ENCODE measurements at places on chromosomes 11 and 22. TPM values are rescaled to one million over a fixed set of nuclear protein-coding genes. Genes with fewer than 3 reads are reported as not detected.
A peak's percentile ranks its signal among the peaks of the same experiment; 100 is the strongest.

DNA sequence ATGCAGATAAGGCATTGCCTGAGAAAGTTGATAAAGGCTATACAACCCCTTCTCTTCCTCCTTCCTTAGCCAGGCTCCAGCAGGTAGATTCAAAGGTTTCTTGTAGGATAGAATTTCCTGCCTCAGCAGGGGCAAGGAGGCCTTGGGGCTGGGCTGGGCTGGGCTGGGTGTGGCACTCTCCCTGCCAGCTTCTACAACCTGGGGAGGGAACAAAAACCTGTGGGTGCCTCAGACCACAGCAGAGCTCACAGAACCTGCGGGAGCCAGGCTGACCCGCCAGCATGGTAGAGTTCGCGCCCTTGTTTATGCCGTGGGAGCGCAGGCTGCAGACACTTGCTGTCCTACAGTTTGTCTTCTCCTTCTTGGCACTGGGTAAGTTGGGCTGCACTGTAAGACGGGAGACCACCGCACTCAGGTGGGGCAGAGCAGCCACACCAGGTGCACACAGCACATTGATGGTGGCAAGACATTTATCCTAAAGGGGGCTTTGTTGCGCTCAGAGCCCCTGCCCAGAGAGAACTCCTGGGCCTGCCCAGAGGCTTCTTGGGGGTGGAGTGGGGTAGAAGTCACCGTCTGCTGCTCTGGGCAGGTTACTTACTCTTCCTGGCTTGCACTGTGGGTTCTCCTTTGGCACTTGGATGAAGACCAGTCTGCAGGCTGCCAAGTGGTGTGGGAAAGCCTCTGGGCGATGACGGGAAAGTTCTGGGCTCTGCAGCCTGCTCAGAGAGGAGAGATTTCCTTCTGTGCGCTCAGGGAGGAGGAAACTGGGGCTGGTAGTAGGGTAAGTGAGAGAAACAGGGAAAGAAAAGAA is at the start of gene MOGAT2:
TSS of gene MOGAT2 (plus strand) at position 231 of the 811 bp plus-strand sequence. CDS start at position 282, 51 bp downstream.
- no peak within 1 kb of the TSS for H3K27ac ChIP-seq
- no peaks in the 10 kb centered on the region for H3K4me1 ChIP-seq
- no peak for DNase-seq
- no peaks in the 10 kb centered on the region for H3K36me3 ChIP-seq
- peaks cover 17% of the 10 kb centered on the region for H3K27me3 ChIP-seq
- no peak within 1 kb of the TSS for H3K4me3 ChIP-seq

GRCh38 chr11:96189351-96189750 is 153.6 kb downstream of the MAML2 start:
- no peak overlapping the region for H3K4me3 ChIP-seq
- peak overlapping the region; percentile 16 for H3K27ac ChIP-seq
- H3K4me1 ChIP-seq: peaks cover 45% of the 10 kb centered on the region
- H3K36me3 ChIP-seq: peaks cover 4% of the 10 kb centered on the region

RHOD gene
- 190 TPM for total RNA-seq

DNA sequence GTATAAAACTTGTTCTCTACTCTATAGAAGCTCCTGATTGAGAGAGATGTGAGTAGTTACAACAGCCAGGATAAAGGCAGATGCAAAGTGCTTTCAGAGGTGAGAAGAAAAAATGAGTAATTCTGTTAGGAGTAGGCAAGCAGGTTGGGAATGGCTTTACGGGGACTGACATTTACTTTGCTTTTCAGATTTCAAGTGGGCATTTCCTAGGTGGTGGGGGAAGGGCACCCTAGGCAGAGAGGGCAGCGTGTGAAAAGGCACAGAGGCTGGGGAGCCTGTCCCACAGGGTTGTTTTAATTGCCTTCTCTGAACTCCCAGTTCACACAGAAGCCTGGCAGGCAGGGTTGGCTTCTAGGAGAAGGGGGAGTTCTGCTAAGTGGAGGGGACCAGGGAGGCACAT is 106.5 kb downstream of the NAV2 start:
- peaks cover 5% of the 10 kb centered on the region for H3K36me3 ChIP-seq
- H3K27ac ChIP-seq: no peak overlapping the region
- H3K4me1 ChIP-seq: peaks cover 6% of the 10 kb centered on the region
- DNase-seq: no peak
- no peak overlapping the region for H3K4me3 ChIP-seq

CDHR5 gene
- not detected for total RNA-seq

APOA1 gene
- not detected for total RNA-seq

CRYBB2 gene
- 0.68 TPM for total RNA-seq

DNA sequence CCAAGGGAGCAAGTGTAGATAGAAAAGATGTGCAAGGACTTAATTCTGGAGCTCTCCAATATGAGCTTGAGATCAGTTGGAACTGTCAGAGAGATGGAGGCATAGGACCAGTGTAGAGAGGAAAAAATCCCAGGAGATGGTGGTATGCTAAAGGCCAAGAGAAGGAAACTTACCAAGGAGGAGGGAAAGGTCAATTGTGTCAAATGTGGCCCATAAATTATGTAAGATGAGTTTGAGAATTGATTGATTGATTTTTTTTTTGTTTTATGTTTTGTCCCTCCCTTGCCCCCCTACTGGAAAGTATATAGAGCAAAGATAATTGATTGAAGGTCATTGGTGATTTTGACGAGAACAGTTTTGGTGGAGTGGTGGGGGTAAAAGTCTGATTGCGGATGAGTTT is 2.8 kb upstream of the USP2 start:
- no peaks in the 10 kb centered on the region for H3K4me1 ChIP-seq
- no peak for DNase-seq
- no peak overlapping the region for H3K4me3 ChIP-seq
- no peak overlapping the region for H3K27ac ChIP-seq
- no peaks in the 10 kb centered on the region for H3K36me3 ChIP-seq

GRCh38 chr11:79220171-79220570 is 220.7 kb downstream of the TENM4 start:
- H3K4me1 ChIP-seq: peaks cover 17% of the 10 kb centered on the region
- DNase-seq: no peak
- H3K36me3 ChIP-seq: peaks cover 7% of the 10 kb centered on the region
- H3K4me3 ChIP-seq: no peak overlapping the region
- H3K27me3 ChIP-seq: no peaks in the 10 kb centered on the region

KRTAP5-10 gene
- not detected for total RNA-seq

PRSS23 gene
- 13.8 TPM for total RNA-seq

DNA sequence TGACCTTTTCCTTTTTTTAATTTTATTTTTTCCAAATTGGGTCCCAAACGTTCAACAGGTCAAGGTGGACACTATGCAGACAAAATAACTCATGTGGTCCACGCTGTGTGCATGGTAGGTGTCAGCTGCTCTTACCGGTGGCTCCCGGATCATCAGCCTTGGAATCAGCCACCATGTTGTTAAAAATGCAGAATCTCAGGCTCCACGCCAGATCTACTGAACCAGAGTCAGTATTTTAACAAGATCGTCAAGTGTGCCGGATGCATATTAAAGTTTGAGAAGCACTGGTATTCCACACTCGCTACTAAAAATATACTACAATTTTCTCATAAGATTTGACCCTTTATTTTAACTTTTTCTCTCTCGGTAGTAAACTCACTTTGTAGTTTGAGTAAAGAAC is 553 bp upstream of the LDLRAD3 start:
- DNase-seq: no peak
- H3K4me3 ChIP-seq: peak overlapping the region; percentile 93
- no peaks in the 10 kb centered on the region for H3K36me3 ChIP-seq
- no peaks in the 10 kb centered on the region for H3K27me3 ChIP-seq
- H3K27ac ChIP-seq: peak overlapping the region; percentile 57
- peaks cover 31% of the 10 kb centered on the region for H3K4me1 ChIP-seq

DNA sequence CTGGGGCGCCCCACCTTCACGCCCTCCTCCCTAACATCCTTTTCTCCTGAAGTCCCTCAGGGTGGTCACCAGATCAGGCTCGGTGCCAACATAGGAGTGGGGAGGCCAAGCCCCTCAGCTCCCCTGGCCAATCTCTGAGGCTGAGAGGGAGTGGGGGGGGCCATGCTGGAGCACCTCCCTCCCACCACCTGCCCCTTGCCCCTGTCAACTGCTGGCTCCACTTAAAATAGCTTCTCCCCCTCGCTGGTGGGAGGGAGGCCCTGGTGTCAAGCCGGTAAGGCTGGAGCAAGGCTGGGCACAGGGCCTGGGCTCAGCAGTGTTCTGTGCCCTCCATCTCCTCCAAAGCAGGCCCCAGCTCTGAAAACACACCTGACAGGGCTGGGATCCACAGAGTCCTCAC is 4.9 kb downstream of the PLXNB2 start:
- H3K27me3 ChIP-seq: no peaks in the 10 kb centered on the region
- peaks cover 30% of the 10 kb centered on the region for H3K4me1 ChIP-seq
- peak overlapping the region; percentile 81 for H3K4me3 ChIP-seq
- H3K36me3 ChIP-seq: peaks cover 47% of the 10 kb centered on the region
- no peak for DNase-seq
- peak overlapping the region; percentile 87 for H3K27ac ChIP-seq

- DNase-seq: no peak
- no peak overlapping the region for H3K27ac ChIP-seq
- no peaks in the 10 kb centered on the region for H3K4me1 ChIP-seq
- H3K27me3 ChIP-seq: no peaks in the 10 kb centered on the region
- no peaks in the 10 kb centered on the region for H3K36me3 ChIP-seq
Measured at GRCh38 chr11:78325274-78325781, 92.3 kb downstream of the GAB2 start.

CAPN5 gene
- 0.49 TPM for total RNA-seq

DNA sequence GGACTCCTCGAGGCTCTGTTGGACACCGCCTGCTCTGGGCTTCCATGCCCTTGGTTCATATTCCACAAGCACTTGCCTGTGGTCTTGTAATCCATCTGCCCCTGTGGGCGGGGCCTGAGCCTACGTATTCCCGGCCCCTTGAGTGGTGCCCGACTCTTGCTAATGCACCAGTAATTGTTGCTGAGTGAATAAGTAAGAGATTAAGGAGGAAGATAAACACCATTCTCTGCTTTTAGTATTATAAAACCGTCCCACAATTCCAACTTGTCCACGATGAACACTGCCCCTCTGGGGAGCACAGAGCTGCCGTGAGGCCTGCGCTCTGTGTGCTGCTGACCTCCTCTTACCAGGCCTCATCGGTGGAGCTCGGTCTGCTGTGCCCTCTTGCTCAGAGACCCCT is 50.3 kb downstream of the MICAL2 start:
- DNase-seq: no peak
- peaks cover 31% of the 10 kb centered on the region for H3K36me3 ChIP-seq
- H3K27ac ChIP-seq: peak overlapping the region; percentile 85
- H3K4me3 ChIP-seq: no peak overlapping the region
- peaks cover 32% of the 10 kb centered on the region for H3K4me1 ChIP-seq
- H3K27me3 ChIP-seq: no peaks in the 10 kb centered on the region

DNA sequence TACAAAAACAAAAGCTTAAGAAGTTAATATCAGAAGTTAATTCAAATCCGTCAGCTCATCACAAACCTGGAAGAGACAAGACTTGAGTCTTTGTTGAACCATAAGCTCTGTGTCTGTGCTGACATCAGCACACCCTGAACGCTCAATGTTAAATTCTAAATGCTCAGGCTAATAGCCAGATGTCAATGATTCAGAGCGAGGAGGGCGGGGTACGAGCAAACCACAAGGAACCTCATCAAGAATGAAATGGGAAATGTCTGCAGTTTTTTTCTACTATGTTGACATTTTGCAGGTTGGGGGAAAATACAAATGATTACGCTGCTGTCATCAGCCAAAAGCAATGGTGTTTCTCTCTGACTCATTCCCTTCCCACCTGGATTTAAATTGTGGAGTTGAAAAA is 1057.2 kb downstream of the NTM start:
- H3K27me3 ChIP-seq: no peaks in the 10 kb centered on the region
- no peak for DNase-seq
- no peak overlapping the region for H3K4me3 ChIP-seq
- H3K27ac ChIP-seq: no peak overlapping the region

GRCh38 chr11:20406484-20406883 is 19.0 kb downstream of the PRMT3 start:
- no peak for DNase-seq
- peaks cover 57% of the 10 kb centered on the region for H3K36me3 ChIP-seq
- no peak overlapping the region for H3K27ac ChIP-seq
- no peak overlapping the region for H3K4me3 ChIP-seq
- H3K27me3 ChIP-seq: no peaks in the 10 kb centered on the region

FREY1 gene
- total RNA-seq: 1.3 TPM

DNA sequence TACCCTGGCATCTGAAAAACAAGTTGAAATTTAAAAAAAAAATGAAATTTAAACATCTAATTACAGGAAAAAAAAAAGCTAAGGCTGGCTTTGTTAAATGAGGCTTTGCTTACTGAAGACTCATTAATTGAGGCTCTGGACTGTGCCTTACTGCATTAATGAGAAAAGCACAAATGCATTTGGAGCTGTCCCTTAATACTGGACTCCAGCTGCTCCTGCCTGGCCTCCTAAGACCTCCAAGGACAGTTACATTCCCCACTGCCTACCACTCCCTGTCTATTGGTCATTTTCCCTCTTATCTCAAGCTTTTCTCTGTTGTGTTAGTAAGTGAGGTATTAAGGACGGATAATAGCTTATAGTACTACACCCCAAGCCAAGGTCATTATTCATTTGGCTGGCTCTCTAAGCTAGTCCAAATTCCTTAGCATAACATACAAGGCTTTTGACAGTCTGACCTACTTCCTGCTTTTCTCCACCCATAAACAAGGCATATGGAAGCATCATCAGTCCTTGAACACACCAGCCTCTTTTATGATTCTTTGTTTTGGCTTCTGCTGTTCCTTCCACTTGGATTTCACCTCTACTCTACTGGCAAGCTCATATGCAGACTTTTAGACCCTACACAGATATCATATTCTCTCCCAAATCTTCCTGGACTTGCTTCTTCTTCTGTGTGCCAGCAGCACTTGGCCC is 62.5 kb downstream of the USP35 start:
- H3K4me1 ChIP-seq: peaks cover 1% of the 10 kb centered on the region
- H3K4me3 ChIP-seq: no peak overlapping the region
- no peak overlapping the region for H3K27ac ChIP-seq
- no peaks in the 10 kb centered on the region for H3K27me3 ChIP-seq
- no peak for DNase-seq
